Activated CD4-positive, alpha-beta memory T cell treated with anti-CD3 and anti-CD28 coated beads for 36 hours (primary cell): ENCODE measurements at places on chromosomes 1 and 21.

GRCh38 chr1:88327391-88328267, 356.4 kb upstream of the PKN2 start:
- no peak for DNase-seq

- no peak for DNase-seq
These were observed 25.8 kb upstream of the LHX4 start for GRCh38 chr1:180204231-180204630.

DNA sequence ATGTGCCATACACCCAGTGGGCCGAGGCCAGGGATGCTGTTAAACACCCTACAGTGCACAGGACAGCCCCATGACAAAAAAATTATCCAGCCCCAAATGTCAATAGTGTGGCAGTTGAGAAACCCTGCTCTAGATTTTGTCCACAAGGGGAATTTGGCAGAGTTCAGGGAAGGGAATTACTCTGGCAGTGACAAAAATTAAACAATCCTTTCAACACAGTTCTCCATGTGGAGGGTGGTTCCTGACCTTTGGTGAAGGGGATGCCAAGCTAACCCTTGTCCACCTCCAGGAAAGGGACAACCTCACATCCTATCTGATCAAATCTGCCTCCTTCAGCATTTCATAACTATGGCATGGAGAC, 28.4 kb upstream of the CD84 start:
- DNase-seq, result no peak

GRCh38 chr1:3702990-3703728, 49.1 kb upstream of the CCDC27 start:
- DNase-seq, result no peak

- DNase-seq, result no peak
These were observed 97.5 kb downstream of the LRIG2 start for GRCh38 chr1:113170519-113170918.
